ENCODE measurements at places on chromosomes 2 and 18. TPM values are rescaled to one million over a fixed set of nuclear protein-coding genes. Genes with fewer than 3 reads are reported as not detected.

Gene LCT
- not detected for total RNA-seq

Gene RAPGEF4
- 0.26 TPM for total RNA-seq

Gene MOCOS
- 2.7 TPM for total RNA-seq

Gene M1AP
- total RNA-seq: not detected

Gene HOXD13
- 0.24 TPM for total RNA-seq

Gene SLC5A7
- total RNA-seq: not detected

Gene CAPN13
- total RNA-seq: 0.27 TPM

Gene DNAH6
- 0.44 TPM for total RNA-seq

Gene CABLES1
- 15.8 TPM for total RNA-seq

Gene EPB41L3
- 0.52 TPM for total RNA-seq

Gene VAMP5
- 0.31 TPM for total RNA-seq

Gene CDK5R2
- 2.3 TPM for total RNA-seq

Gene VSNL1
- total RNA-seq: not detected

Gene KLHL29
- total RNA-seq: 4.0 TPM

Gene SP140
- total RNA-seq: not detected

Gene PUM2
- total RNA-seq: 40.4 TPM

Gene MAIP1
- total RNA-seq: 34.6 TPM

Gene LOXL3
- 0.32 TPM for total RNA-seq

Gene COL5A2
- total RNA-seq: 46.6 TPM

All from A549 treated with ZK216348 at 1 μM for 4 hours (cell line).